ENCODE measurements at places on chromosomes 5 and 9. TPM values are rescaled to one million over a fixed set of nuclear protein-coding genes. Genes with fewer than 3 reads are reported as not detected.

DNA sequence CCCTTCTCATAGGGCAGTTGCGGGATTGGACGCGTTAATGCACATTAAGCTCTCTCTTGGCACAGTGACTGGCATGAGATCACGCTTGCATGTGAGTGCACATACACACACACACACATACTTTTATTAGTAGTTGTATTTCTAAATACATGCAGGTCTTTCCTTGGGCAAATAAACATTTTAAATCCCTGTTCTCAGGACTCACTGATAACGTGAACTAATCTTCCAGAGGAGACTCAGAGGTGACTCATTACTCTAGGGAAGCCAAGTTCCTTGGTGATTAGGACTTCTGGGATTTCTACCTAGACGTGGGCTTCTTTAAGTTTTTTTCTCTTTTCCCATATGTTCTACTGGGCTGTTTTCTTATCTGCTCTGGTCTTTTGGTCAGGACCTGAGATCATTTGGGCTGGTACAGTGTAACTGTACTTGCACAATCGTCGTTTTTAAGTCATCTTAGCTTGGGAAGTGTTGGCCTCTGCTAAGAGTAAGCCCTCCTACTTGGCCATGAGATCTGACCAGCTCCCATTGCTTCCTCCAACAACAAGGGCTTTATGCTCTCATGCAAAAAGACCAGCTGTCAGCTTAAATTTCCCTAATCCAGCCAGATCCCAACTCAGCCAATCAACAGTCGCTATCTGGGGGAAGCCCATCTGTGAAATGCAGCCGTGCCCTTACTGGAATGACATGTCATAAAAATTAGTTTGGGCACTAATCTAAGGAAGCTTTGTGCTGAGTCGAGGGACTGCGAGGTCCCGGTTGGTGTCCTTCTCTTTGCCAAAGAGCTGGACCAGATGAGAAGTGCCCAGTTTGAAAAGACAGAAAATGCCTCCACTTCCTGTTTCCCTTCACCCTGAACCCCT is 176.4 kb upstream of the ANKRD55 start:
- no peak for DNase-seq

DNA sequence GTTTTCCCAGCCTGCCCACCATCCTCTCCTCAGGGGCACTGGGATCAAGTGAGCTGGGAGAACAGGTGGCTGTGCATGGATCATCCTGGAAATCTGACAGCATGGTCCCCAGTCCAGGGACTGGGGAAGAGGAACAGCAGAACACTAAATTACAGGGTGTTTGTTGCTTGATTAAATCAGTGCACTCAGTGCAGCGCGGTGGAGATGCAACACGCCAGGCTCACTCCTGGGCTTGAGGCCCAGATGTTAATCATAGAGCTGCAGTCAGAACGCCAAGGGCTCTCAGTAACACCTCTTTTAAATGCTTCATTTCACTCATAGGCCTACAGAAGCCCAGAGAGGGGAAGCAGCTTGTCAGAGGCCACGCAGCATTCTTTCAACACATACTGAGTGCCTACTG is 14.2 kb upstream of the LARP1 start:
- DNase-seq, result no peak

- DNase-seq, result no peak
Measured at GRCh38 chr5:140182803-140183367, 7.9 kb downstream of the CYSTM1 start.

DNA sequence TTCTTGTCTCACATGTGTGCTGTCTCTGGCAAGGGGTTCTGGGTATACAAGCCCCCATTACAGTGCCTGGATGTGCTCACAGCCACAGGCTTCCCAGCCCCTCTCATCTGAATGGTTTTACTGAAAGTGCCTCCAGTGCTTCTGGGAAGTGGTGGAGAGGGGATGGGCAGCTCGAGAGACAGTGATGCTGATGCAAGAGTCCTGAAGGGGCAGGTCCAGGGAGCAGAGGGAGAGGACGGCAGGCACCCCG is 93.5 kb downstream of the PHF2 start:
- DNase-seq, result no peak

DNA sequence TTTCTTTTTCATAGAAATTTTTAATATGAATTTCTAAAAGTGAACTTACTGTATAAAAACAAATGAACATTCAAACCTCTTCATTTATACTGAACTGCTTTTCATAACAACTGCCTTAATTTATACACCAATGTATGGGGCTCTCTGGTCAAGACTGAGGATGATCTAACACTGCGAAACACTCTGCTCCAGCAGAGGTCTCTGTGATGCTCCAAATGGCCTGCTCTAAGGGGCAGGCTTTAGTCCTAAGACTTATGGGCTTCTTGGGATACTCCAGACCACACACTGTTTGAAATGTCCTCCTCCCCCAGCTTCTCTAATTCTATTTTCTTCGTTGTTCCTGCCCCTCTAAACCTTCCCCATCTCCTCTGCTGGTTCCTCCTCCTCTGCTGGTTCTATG is 58.5 kb downstream of the LIFR start:
- peak; percentile 14 for DNase-seq

The ASB6 gene
- 14.5 TPM for total RNA-seq

The BTNL3 gene
- not detected for total RNA-seq

DNA sequence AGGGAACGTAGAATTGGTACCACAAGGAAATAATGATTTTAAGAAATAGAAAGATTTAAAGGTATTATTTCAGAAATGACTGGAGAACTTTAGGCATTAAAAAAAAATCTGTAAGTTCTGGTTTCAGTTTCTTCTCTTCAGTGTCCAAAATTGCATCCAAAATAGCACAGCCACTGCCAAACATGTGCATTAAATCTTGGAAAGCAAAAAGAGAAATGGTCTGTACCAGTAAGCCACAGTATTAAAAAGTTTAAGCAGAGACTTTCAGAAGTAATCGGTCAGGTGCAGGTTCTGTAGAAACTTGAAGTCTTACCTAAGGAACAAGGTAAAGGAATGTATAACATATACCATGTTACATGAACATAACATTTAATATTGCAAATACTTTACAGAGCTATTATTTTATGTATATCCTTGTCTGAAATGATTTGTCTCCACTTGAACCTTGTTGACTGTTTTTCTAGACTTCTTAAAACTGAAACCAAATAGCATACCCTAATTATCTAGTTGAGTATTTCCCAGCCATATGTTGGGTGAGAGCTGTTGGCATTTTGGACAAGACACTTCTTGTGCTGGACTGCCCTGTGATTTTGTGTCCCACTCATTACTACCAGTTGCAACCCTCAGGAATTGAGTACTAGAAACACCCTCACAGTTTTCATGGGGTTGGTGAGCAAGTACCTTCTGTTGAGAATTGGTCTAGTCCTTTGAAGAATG is 32.1 kb downstream of the NIPBL start:
- DNase-seq, result no peak

DNA sequence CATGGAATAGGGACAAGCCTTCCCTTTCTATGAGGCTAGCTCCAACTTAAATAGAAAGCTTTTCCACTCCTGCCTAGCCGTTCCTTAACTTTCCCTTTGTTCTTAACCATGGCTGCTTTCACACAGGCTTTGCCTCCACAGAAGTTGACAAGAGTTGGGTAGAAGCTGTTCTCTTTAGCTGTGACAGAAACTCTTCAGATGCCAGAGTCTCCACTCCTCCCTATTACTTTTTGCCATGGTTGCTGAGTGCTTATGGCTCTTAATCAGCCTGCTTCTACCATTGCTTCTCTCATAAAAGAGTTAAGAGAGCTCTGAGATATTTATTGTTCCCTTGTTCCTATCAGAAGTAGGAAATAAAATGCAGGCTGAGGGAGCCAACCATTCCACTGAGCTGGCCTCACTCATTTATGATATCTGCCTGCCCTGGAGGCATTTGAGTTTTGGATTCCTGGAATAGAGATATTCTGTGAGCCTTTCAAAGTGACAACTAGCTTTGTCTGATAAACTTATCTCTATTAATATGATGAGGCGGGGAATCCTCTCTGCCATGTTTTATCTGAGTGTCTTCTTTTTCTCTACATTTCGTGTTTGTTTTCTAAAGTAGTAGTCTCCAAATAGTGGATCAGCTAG is 162.6 kb downstream of the DMAC1 start:
- DNase-seq, result no peak

DNA sequence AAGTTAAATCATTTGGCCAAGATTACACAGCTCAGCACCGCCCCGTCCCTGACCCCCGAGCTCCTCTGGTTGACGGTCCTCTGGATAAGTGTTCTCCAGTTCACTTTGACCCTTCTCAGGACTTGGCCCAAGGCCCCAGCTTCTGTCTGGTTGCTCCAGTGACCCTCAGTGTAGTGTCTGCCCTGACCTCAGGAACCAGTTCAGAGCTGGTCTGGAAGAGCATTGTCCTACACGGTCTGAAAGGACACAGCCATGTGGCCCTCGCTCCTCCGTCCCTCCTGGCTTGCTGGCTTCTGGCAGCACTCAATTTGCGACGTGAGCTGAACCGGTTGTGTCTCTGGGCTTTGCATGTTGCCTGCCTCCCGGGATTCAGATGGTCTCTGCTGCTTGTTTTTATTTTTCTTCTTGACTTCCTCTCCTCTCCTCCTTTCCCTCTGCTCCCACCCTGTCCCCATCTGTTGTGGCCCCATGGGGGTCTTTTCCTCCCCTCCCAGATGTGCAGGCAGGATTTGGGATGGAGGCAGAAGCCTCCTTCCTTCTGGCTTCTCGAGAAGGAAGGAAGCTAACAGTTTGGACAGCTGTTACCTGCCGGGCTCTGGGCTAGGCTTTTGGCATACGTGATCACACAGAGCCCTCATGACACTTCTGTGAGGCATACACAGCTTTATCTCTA is 72.0 kb downstream of the PPARGC1B start:
- DNase-seq, result no peak

The GOLM1 gene
- total RNA-seq, result 27.5 TPM

DNA sequence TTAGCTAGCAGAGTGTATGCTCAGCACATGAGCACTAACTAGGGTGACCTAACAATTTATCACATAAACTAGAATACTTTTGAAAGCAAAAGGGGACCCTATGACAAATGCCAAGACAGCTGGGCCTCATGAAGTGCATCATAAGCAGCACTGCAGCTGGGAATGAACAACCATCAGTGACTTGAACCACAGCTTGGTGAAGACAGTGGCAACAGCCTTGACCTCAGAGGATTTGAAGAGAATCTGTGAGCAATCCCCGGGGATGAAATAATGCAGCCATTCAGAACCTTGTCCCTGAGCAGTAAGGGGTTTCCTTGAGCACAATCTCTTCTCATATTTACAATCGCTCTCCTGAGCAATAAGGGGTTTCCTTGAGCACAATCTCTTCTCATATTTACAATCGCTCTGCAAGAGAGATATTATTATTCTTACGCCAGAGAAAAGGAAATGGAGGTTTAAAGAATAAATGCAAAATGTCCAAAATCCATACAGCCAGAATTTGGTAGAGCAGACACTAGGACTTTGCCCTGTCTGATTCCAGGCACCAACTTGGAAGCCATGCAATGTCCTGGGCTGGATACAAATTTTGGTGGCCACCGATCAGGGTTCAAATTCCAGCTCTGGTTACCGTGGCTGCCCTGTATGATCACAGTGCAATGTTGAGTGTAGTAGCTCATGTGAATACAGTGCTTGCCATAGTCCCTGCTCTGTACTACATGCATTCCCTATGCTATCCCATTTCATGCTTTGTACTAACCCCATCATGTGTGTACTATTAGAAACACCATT is 846 bp upstream of the NSG2 start:
- no peak for DNase-seq

GRCh38 chr5:164115420-164115819 is 610.0 kb downstream of the MAT2B start:
- no peak for DNase-seq

The GPX3 gene
- total RNA-seq, result 12.2 TPM

Measured in SJSA1 (cell line).